ENCODE measurements at places on chromosomes 3 and 15. TPM values are rescaled to one million over a fixed set of nuclear protein-coding genes. Genes with fewer than 3 reads are reported as not detected.

The ANKRD63 gene
- total RNA-seq: 1.5 TPM

The SMARCC1 gene
- 147 TPM for total RNA-seq

The CDHR4 gene
- total RNA-seq: not detected

The RUVBL1 gene
- total RNA-seq: 61.1 TPM

The VPS18 gene
- total RNA-seq: 37.2 TPM

The GATM gene
- total RNA-seq: 17.8 TPM

The CRABP1 gene
- 20.5 TPM for total RNA-seq

The FAM174B gene
- 41.4 TPM for total RNA-seq

The SEMA4B gene
- 28.0 TPM for total RNA-seq

The CISH gene
- 4.1 TPM for total RNA-seq

The FBXO40 gene
- total RNA-seq: not detected

The FSTL1 gene
- 383 TPM for total RNA-seq

The CNBP gene
- total RNA-seq: 238 TPM

The HAPLN3 gene
- 10.4 TPM for total RNA-seq

The METTL6 gene
- 19.3 TPM for total RNA-seq

The SECISBP2L gene
- 74.7 TPM for total RNA-seq

The AADACL2 gene
- total RNA-seq: 11.7 TPM

The BHLHE40 gene
- total RNA-seq: 40.5 TPM

The CMTM8 gene
- 14.4 TPM for total RNA-seq

The CCDC80 gene
- 174 TPM for total RNA-seq

The CHRNA7 gene
- 5.3 TPM for total RNA-seq

The SENP8 gene
- 6.1 TPM for total RNA-seq

The HTR3E gene
- not detected for total RNA-seq

The GPR176 gene
- 0.95 TPM for total RNA-seq

The AHSG gene
- 0.27 TPM for total RNA-seq

The CA12 gene
- 4.7 TPM for total RNA-seq

The ZNF619 gene
- total RNA-seq: 7.9 TPM

The MESP1 gene
- 2.2 TPM for total RNA-seq

The SAMD7 gene
- total RNA-seq: not detected

The GABRR3 gene
- not detected for total RNA-seq

The HEXA gene
- total RNA-seq: 91.3 TPM

The VEPH1 gene
- 8.6 TPM for total RNA-seq

The KBTBD13 gene
- total RNA-seq: not detected

The CCR8 gene
- 1.2 TPM for total RNA-seq

The ARNT2 gene
- total RNA-seq: 22.4 TPM

The CHRNA3 gene
- 19.2 TPM for total RNA-seq

The IQSEC1 gene
- total RNA-seq: 33.1 TPM
